Effector CD4-positive, alpha-beta T cell (primary cell): ENCODE measurements at places on chromosomes 7 and 10.

- DNase-seq, result no peak
Measured at GRCh38 chr10:34985823-34986222, 104.3 kb downstream of the CUL2 start.

- no peak for DNase-seq
Measured at GRCh38 chr10:26436848-26437247, 1.3 kb upstream of the APBB1IP start.

- DNase-seq, result no peak
Measured at GRCh38 chr10:90420637-90421318, 437.1 kb downstream of the HTR7 start.

GRCh38 chr10:116178086-116178605, 94.9 kb downstream of the GFRA1 start:
- DNase-seq, result no peak

- no peak for DNase-seq
Measured at GRCh38 chr10:114772496-114773196, 48.9 kb upstream of the FHIP2A start.

GRCh38 chr7:26363465-26363864, 71.8 kb downstream of the SNX10 start:
- no peak for DNase-seq

DNA sequence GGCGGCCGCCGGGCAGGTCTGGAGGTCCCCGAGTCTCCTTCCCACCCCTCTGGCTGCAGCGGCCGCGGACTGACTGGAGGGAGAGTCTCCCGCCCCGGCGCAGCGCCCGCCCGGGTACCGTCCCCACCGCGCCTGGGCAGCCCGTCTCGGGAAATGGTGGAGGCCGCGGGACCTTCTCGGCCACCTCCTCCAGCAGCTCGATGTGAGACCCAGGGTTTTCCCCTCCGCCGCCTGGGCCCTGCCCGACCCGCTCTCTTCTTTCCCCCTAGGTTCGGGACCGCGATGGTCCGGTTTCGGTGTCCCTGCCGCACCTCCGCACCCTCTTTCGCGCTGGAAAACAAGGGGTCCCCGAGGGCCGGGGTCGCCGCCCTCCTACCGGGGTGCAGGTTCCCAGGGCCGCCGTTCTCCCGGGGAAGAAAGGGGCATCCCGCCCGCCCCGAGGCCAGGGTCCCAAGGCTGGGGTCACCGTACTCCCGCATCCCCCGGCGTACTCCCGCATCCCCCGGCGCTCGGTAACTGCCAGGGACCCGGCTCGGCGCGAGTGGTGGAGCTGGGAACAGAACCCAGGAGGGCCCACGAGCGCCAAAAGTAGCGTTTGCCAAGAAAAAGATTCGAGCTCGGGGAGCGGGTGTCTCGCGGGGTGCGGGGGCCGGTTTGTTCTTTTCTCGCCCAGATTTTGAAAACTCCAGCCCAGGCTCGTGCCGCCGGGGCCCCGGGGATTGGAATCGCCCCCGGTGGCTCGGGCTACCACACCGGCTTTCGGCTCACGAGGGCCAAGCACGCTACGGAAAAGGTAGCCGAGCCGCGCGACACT, 3.4 kb downstream of the TNRC18 start:
- DNase-seq, result no peak
